ENCODE measurements at places on chromosomes 1 and 21. TPM values are rescaled to one million over a fixed set of nuclear protein-coding genes. Genes with fewer than 3 reads are reported as not detected.

SLC16A1 gene
- 67.0 TPM for total RNA-seq

CAMK2N1 gene
- 44.3 TPM for total RNA-seq

ECM1 gene
- total RNA-seq, result 0.42 TPM

HAO2 gene
- not detected for total RNA-seq

CFHR1 gene
- total RNA-seq, result not detected

OR2L8 gene
- total RNA-seq, result not detected

GSTM1 gene
- total RNA-seq, result not detected

DNA sequence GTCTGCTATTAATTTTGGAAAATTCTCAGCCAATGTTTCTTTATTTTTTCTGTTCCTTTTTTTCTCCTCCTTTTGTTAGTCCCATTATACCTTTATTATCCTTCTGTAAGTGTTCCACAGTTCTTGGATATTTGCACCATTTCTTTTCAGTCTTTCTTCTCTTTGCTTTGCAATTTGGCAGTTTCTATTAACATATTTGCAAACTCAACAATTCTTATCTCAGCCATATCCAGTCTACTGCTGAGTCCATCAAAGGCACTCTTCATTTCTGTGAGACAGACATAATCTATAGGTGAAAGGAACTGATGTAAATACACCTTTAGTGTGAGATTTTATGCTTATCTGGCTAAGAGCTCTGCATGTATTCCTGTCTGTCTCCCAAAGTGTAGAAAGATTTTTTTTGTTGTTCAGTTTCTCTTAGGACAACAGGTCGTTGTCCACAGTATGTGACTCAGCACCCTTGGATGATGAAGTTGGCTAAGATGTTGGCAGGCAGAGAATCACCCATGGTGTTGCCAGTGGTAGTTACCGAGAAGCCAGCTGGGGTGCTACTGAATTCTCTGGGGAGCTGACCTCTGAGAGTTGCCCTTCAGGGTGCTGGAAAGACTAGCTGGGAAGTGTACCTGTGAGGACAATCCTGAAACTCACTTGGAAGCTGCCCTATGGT, 38.4 kb downstream of the LEPR start:
- no peak for DNase-seq

- no peak for DNase-seq
Measured at GRCh38 chr1:112665857-112666256, 8.6 kb upstream of the MOV10 start.

DNA sequence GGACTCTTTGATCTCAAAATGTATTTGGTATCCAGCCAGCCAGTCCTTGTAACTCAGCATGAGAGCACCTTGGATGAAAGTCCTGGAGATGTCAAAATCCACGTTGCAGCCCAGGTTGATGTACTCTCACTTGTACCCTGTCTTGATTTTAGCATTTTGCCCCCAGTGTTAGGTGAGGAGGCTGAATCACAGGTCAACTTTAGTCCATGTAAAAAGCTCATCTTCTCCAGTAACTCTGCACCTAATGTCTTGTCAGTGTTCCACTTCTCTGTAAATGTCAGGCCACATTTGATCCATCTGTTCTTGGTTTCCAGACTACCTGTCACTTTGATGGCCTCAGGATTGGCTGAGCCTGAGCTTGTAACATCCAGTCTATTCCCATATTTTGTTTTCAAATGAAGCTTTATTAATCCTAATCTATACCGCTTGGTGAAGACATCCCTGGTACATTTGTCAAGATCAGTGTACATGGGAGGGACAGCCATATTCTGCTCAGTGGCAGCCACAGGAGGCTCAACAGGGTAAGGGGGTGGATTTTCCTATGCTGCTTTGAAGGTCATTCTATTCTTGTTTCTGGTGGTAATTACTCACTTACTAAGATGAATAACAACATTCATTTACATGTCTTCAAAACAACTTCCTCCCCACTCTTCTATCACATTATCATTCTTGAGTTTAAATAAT, 24.1 kb upstream of the FCRL3 start:
- no peak for DNase-seq

- DNase-seq, result no peak
Measured at GRCh38 chr1:29272147-29272907, 36.0 kb downstream of the PTPRU start.

DNA sequence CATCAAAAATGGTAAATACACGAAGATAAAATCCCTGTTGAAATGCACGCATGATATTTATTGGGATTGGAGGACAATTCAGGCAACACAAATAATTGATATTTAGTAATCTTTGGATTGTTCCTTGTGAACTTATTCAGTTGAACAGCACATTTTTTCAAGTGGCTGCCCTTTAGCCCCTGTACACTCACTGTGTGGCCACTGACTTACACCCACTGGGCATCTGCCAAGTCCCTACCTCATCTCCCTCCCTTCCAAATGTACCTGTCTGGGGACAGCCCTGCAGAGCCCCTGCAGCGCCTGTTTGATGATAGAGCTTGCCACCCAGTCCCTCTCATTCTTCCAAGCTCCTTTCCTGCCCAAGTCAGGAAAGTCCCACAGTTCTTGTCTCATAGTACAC, 154.3 kb downstream of the GLUL start:
- DNase-seq, result no peak

GRCh38 chr1:89260042-89260441, 12.6 kb downstream of the GBP5 start:
- DNase-seq, result no peak

DNA sequence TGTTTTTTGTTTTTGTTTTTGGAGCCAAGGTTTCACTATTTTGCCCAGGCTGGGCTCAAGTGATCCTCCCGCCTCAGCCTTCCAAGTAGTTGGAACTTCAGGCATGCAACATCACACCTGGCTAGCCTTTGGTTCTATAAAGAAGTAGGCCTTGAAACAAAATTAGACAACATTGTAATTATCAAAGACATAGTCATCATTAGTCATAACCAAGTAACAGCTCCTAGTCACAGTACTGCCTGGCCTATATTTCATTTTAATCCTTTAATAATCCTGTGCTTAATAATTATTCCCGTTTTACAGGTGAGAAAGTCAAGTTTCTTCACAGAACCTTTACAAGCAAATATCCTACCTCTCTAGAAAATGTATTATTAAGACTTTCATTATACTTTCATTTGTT, 52.3 kb upstream of the TBX15 start:
- DNase-seq, result no peak

DNA sequence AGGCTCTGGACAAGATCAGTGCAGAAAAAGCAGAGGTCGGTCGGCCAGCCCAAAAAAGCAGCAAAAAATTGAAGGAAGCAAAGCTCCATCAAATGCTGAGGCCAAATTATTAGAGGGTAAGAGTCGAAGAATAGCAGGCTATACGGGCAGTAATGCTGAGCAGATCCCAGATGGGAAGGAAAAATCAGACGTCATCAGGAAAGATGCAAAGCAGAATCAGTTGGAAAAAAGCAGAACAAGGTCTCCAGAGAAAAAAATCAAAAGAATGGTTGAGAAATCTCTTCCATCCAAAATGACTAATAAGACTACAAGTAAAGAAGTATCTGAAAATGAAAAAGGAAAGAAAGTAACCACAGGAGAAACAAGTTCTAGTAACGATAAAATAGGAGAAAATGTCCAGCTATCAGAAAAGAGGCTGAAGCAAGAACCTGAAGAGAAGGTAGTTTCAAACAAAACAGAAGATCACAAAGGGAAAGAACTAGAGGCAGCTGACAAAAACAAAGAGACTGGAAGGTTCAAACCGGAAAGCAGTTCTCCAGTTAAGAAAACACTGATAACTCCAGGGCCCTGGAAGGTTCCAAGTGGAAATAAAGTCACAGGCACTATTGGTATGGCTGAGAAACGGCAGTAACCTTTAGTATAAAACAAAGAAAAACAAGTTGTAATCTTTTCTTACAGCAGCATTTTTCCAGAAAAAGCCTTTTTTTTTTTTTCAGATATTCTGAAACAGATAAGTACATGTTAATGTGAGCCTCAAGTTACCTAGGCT, 75.7 kb downstream of the PHTF1 start:
- DNase-seq, result no peak

- no peak for DNase-seq
Measured at GRCh38 chr1:206021008-206021625, 2.6 kb downstream of the CTSE start.

- no peak for DNase-seq
Measured at GRCh38 chr1:215004121-215004827, 78.3 kb upstream of the KCNK2 start.

GRCh38 chr1:93467606-93468005, 19.7 kb downstream of the FNBP1L start:
- DNase-seq, result no peak

- no peak for DNase-seq
Measured at GRCh38 chr1:211644653-211645052, 30.8 kb downstream of the NEK2 start.

GRCh38 chr1:234489007-234489697, 10.2 kb upstream of the TARBP1 start:
- no peak for DNase-seq

- peak; percentile 3 for DNase-seq
Measured at GRCh38 chr1:196355206-196355786, 252.9 kb downstream of the KCNT2 start.

GRCh38 chr1:186982116-186982515, 153.4 kb downstream of the PLA2G4A start:
- no peak for DNase-seq

GRCh38 chr1:200072636-200073285, 45.3 kb downstream of the NR5A2 start:
- DNase-seq, result no peak

DNA sequence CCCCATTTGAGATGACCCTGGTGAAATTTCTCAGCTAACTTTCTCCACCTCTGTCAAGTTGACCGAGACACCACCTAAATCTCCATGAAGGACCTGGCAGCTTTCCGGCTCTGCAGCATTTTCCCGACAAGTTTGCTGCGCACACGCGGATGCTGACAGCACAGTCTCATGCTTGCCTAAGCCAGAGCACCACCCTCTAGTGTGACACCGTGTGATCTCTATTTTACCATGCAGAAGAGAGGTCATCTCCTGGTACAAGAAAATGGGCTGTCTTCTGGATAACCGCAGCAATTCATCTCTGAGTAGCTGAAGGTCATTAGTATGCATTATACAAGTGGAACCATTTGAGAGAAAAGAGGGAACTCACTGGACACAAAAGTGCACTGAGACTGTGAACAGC, 38.9 kb upstream of the H6PD start:
- no peak for DNase-seq

DNA sequence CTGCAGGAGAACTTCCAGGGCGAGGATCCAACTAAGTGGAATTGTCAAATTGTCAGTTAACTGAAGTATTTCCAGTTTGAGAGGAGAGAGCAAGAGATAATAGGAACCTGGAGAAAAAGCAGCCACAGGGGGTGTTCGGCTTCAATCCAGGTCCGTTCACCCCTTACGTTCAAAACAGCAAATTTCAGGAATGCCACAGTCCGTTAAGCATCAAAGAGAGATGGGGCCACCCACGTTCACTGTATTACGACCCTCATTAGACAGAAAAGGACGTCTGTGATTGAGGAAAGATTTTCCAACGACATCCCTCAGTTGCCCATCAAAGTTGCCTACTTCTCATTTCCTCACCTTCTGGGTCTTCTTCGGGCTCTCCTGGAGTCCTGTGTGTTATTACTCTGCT, 422.5 kb upstream of the VAMP3 start:
- DNase-seq, result no peak

Data from HepG2 (cell line).